ENCODE measurements at places on chromosomes 4 and X.

- DNase-seq: no peak
Observed at GRCh38 chr4:71772592-71772991, 11.3 kb downstream of the GC start.

GRCh38 chrX:118807151-118808017, 16.2 kb upstream of the ZCCHC12 start:
- no peak for DNase-seq

GRCh38 chrX:69555481-69556041, 51.4 kb downstream of the NALF2 start:
- DNase-seq: no peak

DNA sequence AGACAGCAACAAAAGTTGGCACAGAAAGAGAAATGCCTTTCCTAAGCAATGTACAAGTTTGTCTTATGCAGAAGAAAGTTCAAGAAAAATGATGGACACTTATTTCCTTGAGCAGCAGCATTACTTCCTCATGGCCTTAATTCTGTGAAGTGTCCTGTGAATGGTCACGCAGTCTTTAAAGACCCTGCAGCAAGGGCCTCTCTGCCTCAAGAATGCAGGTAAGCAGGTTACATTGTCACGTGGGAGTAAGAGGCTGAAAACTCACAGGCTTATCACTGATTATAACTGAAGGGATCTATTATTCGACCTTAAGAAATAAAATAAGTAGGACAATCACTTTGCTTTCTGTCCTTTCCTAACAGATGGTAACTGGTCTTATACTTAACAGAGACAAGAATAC, 109.1 kb downstream of the ATP8A1 start:
- no peak for DNase-seq

DNA sequence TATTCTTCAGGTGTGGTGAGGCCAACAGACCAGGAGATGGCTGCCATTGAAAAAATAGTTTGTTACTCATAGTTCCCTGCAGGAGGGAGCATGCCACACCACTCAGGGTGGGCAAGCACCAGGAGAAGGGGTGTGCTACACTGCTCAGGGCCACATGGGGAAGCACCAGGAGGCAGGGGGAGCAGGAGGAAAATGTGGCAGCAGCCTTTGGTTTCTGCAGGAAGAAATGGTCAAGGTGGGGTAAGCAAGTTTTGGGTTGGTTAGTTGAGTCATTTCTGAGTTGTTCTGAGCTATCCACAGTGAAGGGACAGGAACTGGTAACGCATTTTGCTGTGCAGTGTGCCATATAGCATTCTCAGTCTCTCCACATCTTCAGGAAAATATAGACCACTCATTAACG, 23.8 kb downstream of the FGFBP1 start:
- DNase-seq: no peak

DNA sequence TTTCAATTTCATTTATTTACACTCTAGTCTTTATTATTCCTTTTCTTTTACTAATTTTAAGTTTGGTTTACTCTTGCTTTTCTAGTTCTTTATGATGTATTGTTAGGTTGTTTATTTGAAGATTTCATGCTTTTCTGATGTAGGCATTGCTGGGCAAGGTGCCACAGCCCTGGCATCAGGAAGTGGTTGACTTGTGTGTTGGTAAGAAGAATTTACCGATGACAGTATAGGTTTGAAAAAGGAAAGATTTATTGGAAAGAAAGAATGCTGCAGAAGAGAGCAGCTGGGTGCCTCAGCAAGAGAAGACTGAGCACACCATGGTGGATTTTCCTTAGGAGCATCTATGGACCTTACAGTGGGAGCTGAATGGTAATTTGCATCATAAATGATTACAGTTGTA, 153.2 kb downstream of the KLF8 start:
- no peak for DNase-seq

DNA sequence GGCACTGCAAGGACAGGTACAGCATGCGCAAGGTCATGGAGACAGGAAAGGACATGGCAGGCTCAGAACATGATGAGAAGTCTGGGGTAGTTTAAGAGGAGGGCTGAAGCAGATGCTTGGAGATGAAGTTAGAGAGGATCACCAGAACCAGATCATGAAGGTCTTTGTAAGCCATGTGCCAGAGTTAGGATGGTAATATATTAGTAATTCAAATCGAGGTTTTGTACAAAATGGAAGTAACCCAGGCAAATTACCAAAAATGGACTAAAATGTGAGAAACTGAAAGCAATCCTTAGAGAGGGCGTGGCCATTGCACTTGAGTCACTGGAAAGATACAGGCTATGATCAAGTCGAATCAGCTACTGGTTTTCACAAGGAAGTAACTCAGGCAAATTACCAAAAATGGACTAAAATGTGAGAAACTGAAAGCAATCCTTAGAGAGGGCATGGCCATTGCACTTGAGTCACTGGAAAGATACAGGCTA, 13.5 kb downstream of the RXFP1 start:
- DNase-seq: no peak

DNA sequence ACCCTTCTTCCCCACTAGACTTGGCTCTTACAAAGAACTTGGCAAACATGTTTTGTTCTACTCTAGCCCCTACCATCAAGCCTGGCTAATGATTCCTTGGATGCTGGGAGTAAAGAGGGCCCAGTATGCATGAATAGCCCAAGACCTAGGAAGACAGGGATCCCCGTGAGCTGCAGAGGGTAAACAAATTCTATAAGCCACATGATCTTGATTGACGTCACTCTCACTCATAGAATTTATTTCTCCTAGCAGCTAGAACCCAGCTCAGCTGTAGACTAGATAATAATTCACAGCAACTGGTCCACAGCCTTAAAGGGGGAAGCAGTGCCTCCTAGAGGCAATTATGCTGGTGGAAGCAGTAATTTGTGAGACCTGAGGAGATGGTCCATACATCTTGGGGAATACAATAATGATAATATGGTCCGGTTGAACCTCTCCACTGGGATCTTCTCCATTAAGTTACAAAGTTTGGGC, 16.1 kb upstream of the USO1 start:
- no peak for DNase-seq

GRCh38 chrX:153477364-153477857, 7.0 kb upstream of the HAUS7 start:
- DNase-seq: no peak

- no peak for DNase-seq
Observed at GRCh38 chrX:110698696-110699095, 96.9 kb downstream of the CHRDL1 start.

GRCh38 chrX:148593146-148593545, 92.7 kb downstream of the AFF2 start:
- no peak for DNase-seq

- no peak for DNase-seq
Observed at GRCh38 chr4:182147391-182147790, 95.8 kb upstream of the TENM3 start.

- no peak for DNase-seq
Observed at GRCh38 chr4:133775881-133776280, 425.7 kb downstream of the PABPC4L start.

DNA sequence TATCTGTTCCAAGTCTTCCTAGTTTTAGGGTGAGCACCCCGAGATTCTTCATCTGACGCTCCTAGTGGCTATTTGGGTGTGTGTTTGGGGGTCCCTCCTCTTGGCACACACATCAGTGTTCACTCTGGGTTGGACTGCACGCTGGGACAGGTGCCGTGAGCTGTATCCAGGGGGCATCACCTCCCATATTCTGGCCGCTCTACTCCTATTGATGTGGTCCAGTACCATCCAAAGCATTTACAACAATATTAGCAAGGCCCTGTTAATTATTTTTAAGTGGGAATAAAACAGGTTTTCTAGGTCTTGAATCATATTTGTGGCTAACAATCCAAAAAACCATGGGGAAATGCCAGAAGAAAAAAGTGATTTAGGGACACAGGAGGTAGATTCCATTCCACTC, 26.4 kb downstream of the CYTL1 start:
- DNase-seq: no peak

GRCh38 chrX:8738588-8739189, 6.8 kb upstream of the ANOS1 start:
- DNase-seq: peak; percentile 1

- DNase-seq: no peak
Observed at GRCh38 chr4:25421816-25422525, 44.9 kb downstream of the ANAPC4 start.
